Heart left ventricle (tissue), 16 donors: ENCODE measurements at places on chromosomes 3 and 15.

DNA sequence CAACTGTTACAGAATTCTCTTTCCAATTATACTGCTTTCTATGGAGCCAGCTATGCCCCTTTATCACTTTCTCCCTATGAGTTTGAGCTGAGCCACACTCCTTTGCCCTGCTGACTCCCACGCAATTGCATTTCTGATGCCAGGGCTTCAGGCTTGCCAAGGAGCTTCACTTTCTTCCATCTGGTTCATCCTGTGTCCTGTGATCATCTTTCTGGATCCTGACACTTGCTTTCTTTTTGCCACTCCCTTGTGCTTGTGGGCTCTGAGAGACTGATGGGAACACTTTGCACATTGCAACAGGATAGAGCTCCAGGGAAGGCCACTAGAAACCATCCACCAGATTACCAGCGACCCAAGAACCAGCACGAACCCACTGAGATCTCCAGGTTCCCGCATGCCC is 77.0 kb upstream of the SEC13 start:
- DNase-seq, result no peak

DNA sequence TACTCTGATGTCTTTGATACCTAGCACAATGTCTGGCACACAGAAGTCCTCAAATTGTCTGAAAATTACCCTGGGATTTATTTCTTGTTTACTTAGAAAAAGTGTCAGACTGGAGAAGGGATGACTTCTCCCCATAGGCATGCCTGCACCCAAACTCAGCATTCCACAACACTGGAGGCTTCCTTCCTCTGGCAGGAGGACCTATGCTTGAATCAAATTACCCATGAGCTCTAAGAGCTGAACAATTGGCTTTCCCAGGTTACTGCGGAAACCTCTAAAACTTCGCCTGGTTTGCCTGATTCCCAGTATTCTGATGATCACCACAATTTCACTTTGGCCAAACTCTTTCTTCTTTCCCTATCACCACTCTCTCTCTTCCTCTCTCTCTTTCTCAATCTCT is 217.4 kb downstream of the DIPK2A start:
- no peak for DNase-seq

- DNase-seq, result no peak
These were observed 370.4 kb upstream of the CDIN1 start for GRCh38 chr15:36208868-36209582.

DNA sequence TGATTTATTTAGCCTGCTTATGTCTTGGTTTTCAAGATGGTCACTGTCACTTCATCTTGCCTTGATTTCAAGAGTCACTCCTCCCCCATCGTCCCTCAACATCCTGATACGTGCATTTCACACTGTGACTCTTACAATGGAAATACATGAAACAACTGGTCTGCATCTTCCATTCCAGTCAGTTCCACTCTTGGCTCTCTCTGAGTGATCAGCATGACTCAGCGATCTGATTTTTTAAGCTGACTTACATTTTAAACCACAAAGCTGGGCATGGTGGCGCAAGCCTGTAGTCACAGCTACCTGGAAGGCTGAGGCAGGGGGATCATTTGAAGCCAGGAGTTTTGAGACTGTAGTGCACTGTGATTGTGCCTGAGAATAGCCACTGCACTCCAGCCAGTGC is 271.2 kb upstream of the ROPN1 start:
- DNase-seq, result no peak

DNA sequence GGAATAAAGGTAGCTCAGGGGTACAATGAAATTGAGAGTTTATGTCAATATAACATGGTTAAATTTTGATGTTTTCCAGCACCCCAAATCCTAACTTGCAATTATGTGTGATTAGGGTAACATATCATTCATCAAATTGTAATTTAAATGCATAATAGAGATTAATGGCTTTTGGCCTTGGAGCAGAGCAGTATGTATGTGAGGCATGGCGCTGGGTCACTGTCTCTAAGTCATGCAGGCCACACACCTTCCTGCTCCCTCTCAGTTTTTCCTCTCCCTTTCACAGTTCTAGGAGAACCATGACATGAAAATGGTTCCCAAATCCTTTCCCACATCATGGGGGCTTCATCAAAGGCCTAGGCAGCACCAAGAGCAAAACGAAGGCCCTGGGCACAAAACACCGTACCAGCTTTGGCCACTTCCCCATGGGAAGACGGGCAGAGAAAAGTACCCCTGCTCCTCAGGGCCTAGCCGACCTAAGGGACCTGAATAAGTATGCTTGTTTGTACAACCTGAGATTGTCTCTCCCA is 3.9 kb upstream of the SRP14 start:
- DNase-seq, result no peak

- DNase-seq, result no peak
These were observed 32.0 kb upstream of the TCF12 start for GRCh38 chr15:56886363-56886931.

GRCh38 chr3:194187233-194187944 is 51.4 kb downstream of the HES1 start:
- no peak for DNase-seq
